ENCODE measurements at places on chromosomes 7 and 10.

DNA sequence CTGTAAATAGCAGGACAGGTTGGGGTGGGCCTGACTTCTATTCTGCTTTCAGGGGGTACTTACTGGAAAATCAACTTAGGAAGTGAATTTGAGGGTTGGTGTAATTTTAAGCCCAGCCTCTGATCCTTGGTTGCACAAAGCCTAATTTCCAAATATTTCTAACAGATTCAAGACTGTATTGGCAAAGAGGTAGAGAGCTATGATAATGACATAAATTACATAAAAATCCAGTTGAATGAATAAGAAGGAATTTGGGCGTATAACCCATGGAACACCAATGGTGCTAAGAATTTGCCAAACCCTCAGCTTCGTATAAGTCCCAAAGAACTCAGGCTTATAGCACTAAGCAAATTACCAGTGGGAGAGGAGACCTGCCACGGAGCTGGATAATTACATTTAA lies 11.9 kb downstream of the CPA4 start:
- no peak for DNase-seq

- DNase-seq: no peak
Observed at GRCh38 chr7:149154056-149154455, 6.8 kb downstream of the ZNF398 start.

DNA sequence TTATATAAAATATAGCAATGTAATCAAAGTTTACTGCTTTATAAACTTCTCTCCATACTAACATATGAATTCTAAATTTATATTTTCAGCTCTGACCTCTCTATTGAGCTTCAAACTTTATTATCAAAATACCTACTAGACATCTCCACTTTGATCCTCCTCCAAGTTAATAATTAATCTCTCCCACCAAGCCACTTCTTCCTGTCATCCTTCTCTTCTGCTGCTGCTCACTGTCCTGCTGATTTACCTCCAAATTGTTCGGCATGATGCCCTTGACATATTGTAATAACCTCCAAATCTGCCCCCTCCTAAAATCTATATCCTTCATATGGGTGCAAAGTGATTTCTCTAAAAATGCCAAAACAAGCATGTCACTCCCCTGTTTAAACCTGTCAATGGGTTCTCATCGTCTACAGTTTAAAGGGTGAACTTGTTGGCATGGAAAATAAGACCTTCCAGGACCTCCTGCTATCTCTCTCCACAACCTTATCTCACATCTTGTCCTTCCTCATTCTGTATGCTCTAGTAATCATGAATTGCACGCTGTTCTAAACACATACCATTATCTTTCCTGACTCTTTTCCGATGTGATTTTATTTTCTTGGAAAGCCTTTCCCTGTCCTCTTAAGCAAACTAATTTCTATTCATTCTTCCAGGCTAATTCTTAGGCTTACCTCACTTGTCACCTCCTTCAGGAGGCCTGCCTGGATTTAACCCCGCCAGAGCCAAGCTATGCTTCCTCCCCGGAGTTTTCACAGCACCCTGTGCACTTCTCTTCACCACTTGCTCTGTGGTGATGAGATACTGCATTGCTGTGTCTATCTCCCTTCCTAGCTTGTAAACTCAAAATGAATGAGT lies 52.1 kb upstream of the STK17A start:
- no peak for DNase-seq

GRCh38 chr7:37916017-37916672 lies 472 bp downstream of the SFRP4 start:
- no peak for DNase-seq

- no peak for DNase-seq
Observed at GRCh38 chr7:80830010-80830409, 88.8 kb downstream of the SEMA3C start.

DNA sequence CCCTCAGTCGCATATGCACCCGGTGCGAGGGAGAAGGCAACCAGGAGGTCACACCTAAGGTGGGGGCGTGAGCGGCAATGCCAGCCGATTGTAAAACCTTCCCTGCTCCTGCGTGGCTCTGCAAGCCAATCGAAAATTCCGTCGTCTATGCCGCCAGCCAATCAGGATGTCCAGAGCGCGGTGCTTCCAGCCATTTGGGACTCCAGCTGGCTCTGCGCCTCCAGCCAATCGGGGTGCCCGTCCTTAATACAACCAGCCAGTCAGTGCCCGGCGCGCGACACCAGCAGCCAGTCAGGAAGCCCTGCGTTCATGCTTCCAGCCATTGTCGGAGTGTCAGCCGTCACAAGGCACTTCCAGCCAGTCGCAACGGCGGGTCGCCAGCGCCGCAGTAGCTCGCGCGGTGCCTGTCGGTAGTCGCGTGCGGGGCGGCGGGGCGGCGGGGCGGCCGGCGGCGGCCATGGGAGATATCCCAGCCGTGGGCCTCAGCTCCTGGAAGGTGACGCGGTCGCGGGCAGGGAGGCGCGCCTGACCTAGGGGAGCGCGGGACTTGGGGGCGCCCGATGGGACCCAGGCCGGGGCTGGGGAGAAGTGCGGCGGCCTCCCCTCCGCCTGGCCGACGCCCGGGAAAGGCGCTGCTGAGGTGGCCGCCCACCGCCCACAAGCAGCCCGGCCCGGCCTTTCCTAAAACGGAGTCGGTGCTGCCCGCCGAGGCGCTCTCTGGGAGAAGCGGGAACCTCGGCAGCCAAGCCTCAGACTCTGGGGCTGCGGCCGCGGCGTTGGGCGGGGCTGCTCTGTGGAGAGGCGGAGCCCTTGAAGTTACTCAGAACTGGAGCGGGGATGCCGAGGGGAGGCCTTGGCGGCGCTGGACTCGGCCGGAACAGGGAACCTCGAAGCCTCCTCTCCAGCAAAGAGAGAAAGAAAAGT lies at the start of gene AKR1E2:
Gene AKR1E2 (plus strand): TSS at position 340 of the 924 bp plus-strand sequence. CDS start 118 bp downstream, at position 458.
- DNase-seq: no peak

- no peak for DNase-seq
Observed at GRCh38 chr7:86477343-86477935, 166.3 kb upstream of the GRM3 start.

GRCh38 chr7:904847-905246 lies 28.5 kb downstream of the GET4 start:
- no peak for DNase-seq

- DNase-seq: no peak
Observed at GRCh38 chr7:133754708-133755107, 372.4 kb upstream of the LRGUK start.

- DNase-seq: peak; percentile 85
Observed at GRCh38 chr10:133336577-133337369, at the start of gene CALY. CALY (minus strand) TSS chr10:133336896; CDS start chr10:133328989, 7,907 bp downstream.

GRCh38 chr10:14748441-14748840 lies 26.3 kb downstream of the FAM107B start:
- DNase-seq: no peak

DNA sequence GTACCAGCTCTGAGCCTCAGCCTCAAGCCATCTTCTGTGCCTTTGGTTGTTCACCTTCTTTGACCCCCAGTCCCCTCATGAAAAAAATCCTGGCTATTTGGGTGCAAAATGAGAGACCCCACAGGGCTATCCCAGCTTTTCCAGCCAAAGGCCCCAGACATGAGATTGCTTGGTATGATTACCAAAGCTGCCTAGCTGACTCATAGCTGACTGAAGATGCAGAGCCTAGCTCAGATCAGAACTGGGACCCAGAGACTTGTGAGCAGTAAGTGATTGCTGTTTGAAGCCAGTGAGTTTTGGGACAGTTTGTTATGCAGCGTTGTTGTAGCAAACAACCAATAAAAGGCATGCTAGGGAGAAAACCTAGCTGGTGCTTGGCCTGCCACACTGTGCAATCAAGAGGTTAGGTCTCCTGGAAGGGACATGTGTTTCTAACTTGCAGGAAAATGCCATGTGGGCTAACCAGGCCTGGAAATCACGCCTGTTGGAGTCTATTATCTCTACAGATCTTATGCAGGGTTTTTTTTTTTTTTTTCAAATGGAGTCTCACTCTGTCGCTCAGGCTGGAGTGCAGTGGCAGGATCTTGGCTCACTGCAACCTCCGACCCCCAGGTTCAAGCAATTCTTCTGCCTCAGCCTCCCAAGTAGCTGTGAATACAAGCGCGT lies 48.0 kb upstream of the DAGLB start:
- DNase-seq: no peak

- DNase-seq: no peak
Observed at GRCh38 chr7:100044718-100045117, 4.9 kb upstream of the ZSCAN21 start.

GRCh38 chr7:51035716-51036115 lies 253.0 kb upstream of the GRB10 start:
- no peak for DNase-seq

- no peak for DNase-seq
Observed at GRCh38 chr10:31194986-31195385, 124.0 kb upstream of the ZEB1 start.

DNA sequence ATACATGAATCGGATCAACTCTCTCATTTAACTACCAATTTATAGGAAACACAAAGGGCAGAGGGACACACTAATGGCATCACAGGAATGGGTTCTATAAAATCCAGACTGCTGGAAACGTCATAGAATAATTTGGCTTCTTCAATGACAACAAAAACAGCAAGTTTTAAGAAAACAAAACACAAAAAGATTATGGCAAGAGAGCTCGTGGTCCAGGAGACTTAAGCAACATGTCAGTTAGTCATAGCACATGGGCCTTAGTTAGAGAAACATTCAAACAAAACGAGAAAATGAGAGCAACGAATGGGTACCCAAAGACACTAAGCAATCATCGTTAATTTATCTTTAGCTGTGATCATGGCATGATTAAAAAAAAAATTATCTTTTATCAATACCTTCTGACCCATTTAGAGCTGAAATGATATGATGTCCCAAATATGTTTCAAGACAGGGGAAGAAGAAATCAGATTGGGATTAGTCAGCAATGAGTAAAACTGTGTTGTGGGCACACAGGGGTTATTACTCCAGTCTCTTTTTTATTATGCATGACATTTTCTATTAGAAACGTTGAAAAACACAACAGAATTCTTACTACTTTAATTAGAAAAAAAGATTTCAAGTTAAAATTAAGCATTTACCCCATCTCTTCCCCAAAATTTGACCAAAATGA lies 28.3 kb downstream of the NCAPG2 start:
- no peak for DNase-seq

- no peak for DNase-seq
Observed at GRCh38 chr10:2881720-2882620, 185.4 kb upstream of the PFKP start.

DNA sequence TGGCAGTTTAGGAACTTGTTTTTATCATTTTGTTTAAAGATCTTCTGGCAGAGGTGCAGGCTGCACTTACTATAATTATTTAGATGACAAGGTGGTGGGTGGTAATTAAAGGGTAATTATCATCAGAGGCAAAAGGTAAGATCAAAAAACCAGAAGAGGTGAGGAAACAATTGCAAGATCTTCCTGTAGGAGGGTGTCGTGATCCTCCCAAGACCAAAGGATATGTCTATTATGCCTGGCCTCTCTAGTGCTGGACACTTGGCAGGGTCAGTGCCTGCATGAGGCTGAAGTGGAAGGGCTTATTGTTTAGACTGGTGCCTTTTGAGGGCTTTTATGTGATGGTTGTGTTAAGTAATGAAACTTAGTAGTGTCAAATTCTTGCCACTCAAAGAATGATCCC lies 1.8 kb upstream of the WAPL start:
- no peak for DNase-seq

GRCh38 chr10:95831076-95831475 lies 75.1 kb downstream of the ENTPD1 start:
- no peak for DNase-seq

- DNase-seq: no peak
Observed at GRCh38 chr10:77611221-77611620, 26.4 kb downstream of the KCNMA1 start.

- no peak for DNase-seq
Observed at GRCh38 chr10:1989090-1989489, 251.8 kb upstream of the ADARB2 start.

GRCh38 chr10:132934953-132935352 lies 7.4 kb downstream of the CFAP46 start:
- DNase-seq: no peak

- no peak for DNase-seq
Observed at GRCh38 chr10:8163824-8164223, 109.3 kb downstream of the GATA3 start.

- no peak for DNase-seq
Observed at GRCh38 chr7:13725591-13725990, 263.9 kb downstream of the ETV1 start.

- no peak for DNase-seq
Observed at GRCh38 chr10:116875897-116876296, 26.6 kb downstream of the ENO4 start.

DNA sequence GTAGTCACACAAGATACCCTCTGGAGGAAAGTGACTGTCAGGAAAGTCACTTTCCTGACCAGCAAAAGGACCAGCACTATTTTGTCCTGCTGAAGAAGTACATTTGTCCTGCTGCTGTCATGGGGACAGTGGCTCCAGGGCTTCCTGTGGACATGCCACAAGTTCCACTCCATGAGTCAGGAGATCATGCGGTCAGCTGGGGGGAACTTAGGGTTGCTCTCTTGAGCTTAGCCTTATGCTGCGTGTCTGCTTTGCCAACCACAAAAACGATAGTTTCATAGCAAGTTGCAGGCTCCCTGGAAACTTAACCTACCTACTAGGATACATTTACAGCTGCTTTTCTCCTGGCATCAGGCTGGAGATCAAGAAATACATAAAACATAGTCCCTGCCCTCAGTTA lies 19.8 kb upstream of the ALOX5 start:
- no peak for DNase-seq

DNA sequence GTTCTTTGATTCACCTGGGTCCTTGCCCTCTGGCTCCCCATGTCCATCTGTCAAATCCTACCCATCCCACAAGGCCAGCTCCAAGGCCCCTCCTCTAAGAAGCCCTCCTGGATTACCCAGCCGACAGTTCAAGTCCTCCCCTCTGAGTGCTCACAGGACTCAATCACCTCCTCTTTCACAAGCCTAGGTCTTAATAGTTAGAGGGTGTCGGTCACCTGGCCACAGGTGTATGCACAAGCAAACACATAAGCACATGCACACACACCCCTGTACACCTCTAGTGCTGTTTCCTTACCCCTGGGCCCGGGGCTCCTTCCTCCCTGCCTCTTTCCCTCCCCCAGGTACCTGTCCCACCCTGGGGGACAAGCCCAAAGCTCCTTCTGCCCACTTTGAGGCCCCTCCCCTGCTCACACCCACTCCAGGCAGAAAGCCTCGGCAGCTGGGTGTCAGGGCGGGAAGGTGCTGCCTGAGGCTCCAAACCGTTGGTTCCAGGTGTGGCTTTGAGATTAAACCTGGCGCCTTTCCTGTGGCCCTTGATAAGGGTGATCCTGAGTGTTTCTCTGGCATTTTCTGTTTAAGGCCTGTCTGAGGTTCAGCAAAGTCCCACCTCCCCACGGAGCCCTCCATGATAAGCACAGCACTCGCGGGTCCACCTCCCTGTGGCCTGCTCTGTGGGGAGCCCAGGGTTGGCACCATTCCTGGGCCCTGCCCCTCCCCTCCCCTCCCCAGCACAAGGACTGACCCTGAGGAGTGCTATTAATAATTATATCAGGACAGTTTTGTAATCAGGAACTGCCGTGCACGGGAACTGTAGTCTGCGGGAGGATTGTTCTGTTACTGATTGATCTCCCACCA lies 14.6 kb upstream of the AQP1 start:
- DNase-seq: no peak

- DNase-seq: peak; percentile 6
Observed at GRCh38 chr10:129759214-129760002, 204.7 kb downstream of the EBF3 start.

- no peak for DNase-seq
Observed at GRCh38 chr7:150384406-150385301, 5.5 kb downstream of the ZNF775 start.
